ENCODE measurements at places on chromosomes 5 and 9. TPM values are rescaled to one million over a fixed set of nuclear protein-coding genes. Genes with fewer than 3 reads are reported as not detected.

GRCh38 chr5:56737002-56737621 is 78.2 kb upstream of the MAP3K1 start:
- no peaks in the 10 kb centered on the region for H3K36me3 ChIP-seq
- no peak overlapping the region for H3K27ac ChIP-seq
- no peak for DNase-seq
- H3K27me3 ChIP-seq, result no peaks in the 10 kb centered on the region

DNA sequence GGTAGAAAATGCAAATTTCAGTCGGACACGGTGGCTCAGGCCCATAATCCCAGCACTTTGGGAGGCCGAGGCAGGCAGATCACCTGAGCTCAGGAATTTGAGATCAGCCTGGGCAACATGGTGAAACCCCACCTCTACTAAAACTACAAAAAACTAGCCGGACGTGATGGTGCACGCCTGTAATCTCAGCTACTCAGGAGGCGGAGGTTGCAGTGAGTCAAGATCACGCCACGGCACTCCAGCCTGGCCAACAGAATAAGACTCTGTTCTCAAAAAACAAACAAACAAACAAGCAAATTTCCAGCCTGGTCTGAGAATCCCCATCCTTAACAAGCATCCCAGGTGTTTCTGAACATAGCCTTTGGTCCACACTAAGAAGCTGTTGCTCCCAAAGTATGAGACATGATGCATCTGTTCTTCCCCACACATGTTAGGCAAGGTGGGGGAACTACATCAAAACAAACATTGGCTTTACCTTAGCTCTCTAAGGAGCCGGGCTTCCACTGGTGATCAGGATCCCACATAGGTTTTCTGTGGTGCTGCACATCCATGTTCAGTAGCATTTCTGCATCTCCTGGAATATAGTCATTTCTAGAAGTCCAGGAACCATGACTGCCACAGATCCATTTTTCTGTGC is 92.5 kb upstream of the DMRT1 start:
- no peaks in the 10 kb centered on the region for H3K27me3 ChIP-seq
- H3K27ac ChIP-seq, result no peak overlapping the region
- peaks cover 50% of the 10 kb centered on the region for H3K36me3 ChIP-seq
- no peak overlapping the region for H3K4me3 ChIP-seq

DNA sequence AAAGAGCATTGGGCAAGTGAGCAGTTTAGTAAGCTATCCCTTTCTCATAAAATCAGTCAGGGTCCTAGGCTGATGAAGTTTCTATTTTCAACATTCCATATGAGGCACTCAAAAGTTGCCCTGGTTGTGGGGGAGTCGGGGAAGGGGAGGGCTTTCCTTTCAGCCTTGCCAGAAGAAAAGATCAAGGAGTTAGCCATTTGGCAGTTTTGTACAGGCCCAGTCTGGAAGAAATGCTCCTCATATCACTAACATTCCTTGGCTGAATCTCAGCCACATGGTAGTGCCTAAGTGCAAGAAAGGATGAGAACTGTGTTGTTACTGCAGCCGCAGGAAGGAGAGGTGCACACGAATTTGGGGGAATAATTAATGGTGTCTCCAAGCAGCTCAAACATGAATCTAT is 60.8 kb downstream of the ZNF474 start:
- H3K27me3 ChIP-seq, result no peaks in the 10 kb centered on the region
- H3K27ac ChIP-seq, result no peak overlapping the region
- peaks cover 5% of the 10 kb centered on the region for H3K4me1 ChIP-seq
- H3K36me3 ChIP-seq, result no peaks in the 10 kb centered on the region
- no peak for DNase-seq
- H3K4me3 ChIP-seq, result no peak overlapping the region

DNA sequence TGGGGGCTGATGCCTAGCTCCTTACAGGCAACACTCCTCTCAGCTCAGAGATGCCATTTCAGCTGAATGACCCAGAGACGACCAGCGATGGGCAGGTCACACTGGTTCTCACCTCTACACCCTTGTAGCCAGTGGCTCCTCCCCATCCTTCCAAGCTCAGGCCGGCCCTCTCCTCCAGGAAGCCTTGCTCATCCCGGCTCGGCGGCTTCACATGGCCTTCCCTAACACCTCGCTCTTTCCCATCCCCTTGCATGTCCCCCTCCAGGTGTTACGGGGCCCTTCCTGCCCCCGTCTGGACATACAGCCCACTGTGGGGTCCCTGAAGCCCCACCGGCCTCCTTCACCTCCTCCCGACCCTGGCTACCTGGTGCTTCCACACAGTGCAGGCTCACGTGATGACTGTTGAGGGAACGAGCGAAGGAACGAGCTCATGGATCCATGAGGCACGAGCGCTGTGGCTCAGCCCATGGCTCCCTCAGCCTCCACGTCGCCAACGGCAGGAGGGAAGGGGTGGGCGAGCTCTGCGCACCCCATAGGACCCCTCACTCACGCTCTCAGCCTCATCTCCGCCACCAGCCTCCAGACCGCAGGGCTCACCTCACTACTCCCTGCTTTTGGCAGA is 45.7 kb downstream of the SARDH start:
- H3K27ac ChIP-seq, result no peak overlapping the region
- peaks cover 6% of the 10 kb centered on the region for H3K36me3 ChIP-seq
- H3K4me3 ChIP-seq, result no peak overlapping the region
- peaks cover 73% of the 10 kb centered on the region for H3K27me3 ChIP-seq
- H3K4me1 ChIP-seq, result no peaks in the 10 kb centered on the region

DNA sequence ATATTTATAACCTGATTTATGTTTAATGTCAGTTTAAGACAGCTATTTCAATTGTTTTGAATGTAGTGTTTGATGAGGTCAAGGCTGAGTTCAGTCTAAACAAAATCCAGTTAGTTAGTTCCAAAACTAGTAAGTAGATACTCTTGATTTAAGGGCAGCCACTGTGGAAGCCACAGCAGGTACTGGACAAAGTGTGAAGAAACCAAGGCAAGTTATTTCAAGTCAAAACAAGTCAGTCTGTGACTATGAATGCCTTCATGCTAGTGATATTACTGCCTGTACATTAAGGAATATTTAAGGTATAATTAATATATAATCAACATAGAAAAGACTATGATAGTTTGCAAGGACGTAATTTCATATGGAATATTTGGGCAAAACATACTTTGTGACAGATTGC is 362.3 kb downstream of the DMRTA1 start:
- DNase-seq, result no peak
- no peaks in the 10 kb centered on the region for H3K27me3 ChIP-seq
- H3K4me1 ChIP-seq, result no peaks in the 10 kb centered on the region
- H3K4me3 ChIP-seq, result no peak overlapping the region
- no peaks in the 10 kb centered on the region for H3K36me3 ChIP-seq

DNA sequence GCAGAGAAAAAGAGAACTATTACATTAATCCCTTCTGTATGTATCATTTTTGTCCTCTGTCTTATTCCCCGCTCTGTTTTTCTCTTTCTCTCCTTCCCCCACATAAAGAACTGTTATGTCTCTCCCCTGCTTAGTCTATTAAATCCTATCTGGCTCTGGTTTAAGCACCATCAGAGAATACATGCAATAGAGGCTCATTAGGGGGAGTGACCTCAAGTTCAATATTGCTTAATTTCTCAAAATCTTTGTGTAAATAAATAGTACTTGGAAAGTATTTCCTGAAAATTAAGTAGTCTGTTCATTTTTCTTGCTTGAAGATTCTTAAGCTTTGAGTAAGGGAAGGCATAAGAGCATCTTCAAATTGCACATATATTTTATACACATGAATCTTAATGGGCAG is 41.2 kb upstream of the FAM174A start:
- no peak for DNase-seq
- H3K27me3 ChIP-seq, result no peaks in the 10 kb centered on the region
- H3K4me1 ChIP-seq, result peaks cover 9% of the 10 kb centered on the region
- H3K4me3 ChIP-seq, result no peak overlapping the region
- no peak overlapping the region for H3K27ac ChIP-seq

- no peaks in the 10 kb centered on the region for H3K36me3 ChIP-seq
- no peak overlapping the region for H3K4me3 ChIP-seq
- H3K27ac ChIP-seq, result no peak overlapping the region
- DNase-seq, result no peak
Measured at GRCh38 chr5:71751422-71751821, 32.3 kb downstream of the CARTPT start.

- no peaks in the 10 kb centered on the region for H3K27me3 ChIP-seq
- DNase-seq, result peak; percentile 95
- H3K4me3 ChIP-seq, result peak overlapping the region; percentile 93
- H3K27ac ChIP-seq, result peak overlapping the region; percentile 82
- H3K4me1 ChIP-seq, result peaks cover 29% of the 10 kb centered on the region
- H3K36me3 ChIP-seq, result peaks cover 29% of the 10 kb centered on the region
Measured at GRCh38 chr9:129751841-129752801, 721 bp downstream of the PTGES start.

DNA sequence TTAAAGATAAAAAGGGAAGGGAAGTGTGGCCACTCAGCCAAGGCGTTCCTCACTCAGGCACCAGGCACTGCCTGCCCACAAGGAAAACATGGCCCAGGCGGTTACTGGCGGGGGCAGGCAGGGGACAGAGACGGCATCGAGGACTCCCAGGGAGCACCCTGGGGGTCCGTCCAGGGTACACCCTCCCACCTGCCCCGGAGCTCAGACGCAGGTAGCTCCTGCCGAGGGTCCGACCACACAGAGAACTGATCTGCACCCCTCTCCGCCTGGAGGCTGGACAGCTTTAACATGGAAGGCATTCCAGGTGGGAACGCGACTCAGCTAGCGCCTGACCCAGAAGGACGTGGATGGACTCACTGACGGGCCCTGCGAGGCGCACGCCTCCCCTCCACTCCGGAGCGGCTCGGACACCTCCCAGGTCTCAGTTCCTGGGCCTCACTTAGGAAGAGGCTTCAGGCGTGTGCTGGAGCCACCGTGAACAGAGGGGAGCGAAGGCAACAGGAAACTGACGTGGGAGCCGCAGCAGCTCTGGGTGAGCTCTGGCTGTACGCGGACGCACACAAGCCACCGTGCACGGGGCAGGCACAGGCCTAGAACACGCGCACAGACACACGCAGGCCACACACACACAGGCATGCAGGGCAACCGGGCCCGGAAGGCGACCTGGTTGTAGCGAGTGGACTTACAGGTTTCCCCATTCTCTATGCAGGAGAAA is 47.5 kb downstream of the NKD2 start:
- no peak for DNase-seq
- no peaks in the 10 kb centered on the region for H3K4me1 ChIP-seq
- H3K27ac ChIP-seq, result no peak overlapping the region
- no peaks in the 10 kb centered on the region for H3K36me3 ChIP-seq

GRCh38 chr5:54753034-54753433 is 232.4 kb downstream of the ESM1 start:
- H3K27ac ChIP-seq, result no peak overlapping the region
- no peaks in the 10 kb centered on the region for H3K36me3 ChIP-seq
- no peak overlapping the region for H3K4me3 ChIP-seq
- H3K4me1 ChIP-seq, result no peaks in the 10 kb centered on the region

- peaks cover 24% of the 10 kb centered on the region for H3K36me3 ChIP-seq
- no peak for DNase-seq
- H3K4me1 ChIP-seq, result peaks cover 24% of the 10 kb centered on the region
- H3K4me3 ChIP-seq, result no peak overlapping the region
- no peak overlapping the region for H3K27ac ChIP-seq
Measured at GRCh38 chr5:32044434-32044833, 129.7 kb downstream of the GOLPH3 start.

GRCh38 chr5:39270225-39270848 is 51.0 kb upstream of the FYB1 start:
- DNase-seq, result no peak
- no peaks in the 10 kb centered on the region for H3K36me3 ChIP-seq
- no peak overlapping the region for H3K4me3 ChIP-seq
- no peaks in the 10 kb centered on the region for H3K27me3 ChIP-seq
- no peak overlapping the region for H3K27ac ChIP-seq

DNA sequence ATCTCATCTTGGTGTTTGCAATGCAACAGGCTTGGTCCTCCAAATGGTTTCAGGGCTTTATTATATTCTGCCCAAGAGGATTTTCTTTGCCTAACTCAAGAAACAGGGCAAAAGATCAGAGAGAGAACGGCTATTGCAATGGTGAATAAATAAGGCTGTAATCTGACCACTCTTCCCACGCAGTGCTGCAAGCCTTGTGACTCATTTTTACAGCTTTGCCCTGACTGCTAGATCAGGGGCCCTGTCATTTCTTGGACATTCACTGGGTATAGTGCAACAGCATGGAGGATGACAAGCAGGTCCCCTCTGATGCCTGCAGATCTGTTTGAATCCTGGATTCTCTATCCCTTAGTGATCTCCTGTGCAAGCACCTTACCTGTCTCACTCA is 459.1 kb downstream of the EBF1 start:
- no peak overlapping the region for H3K4me3 ChIP-seq
- H3K27me3 ChIP-seq, result no peaks in the 10 kb centered on the region
- H3K27ac ChIP-seq, result no peak overlapping the region
- peaks cover 12% of the 10 kb centered on the region for H3K4me1 ChIP-seq
- DNase-seq, result peak; percentile 87

GRCh38 chr9:68427216-68427977 is 71.0 kb downstream of the PGM5 start:
- no peak for DNase-seq
- H3K27ac ChIP-seq, result no peak overlapping the region
- H3K4me1 ChIP-seq, result no peaks in the 10 kb centered on the region

DNA sequence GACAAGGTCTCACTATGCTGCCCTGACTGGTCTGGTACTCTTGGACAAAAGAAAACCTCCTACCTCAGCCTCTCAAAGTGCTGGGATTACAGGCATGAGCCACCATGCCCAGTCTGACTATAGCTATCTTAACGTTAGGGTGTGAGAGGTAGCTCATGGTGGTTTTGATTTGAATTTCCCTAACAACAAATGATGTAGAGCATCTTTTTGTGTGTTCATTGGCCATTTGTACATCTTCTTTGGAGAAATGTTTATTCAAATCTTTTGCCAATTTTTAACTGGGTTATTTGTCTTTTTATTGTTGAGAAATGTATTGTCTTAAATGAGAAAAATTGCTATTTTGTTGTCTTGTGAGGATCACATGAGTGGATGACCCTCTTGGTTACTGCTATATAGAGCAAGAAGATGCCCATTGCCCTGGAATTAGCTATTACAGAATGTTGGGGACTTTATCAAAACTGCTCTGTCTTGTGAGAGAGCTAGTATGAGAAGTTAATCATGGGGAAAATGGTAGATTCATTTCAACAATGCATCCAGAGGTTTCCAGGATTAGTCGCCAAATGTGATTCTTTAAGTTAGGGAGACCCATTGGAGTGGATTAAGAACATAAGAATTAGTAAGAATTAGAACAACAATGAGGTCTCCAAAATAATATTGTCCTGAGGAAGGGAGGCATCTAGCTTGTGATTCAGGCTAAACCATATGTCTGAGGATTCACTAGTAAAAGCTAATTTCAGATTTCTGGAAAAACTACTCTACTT is 124.3 kb upstream of the MOCS2 start:
- no peaks in the 10 kb centered on the region for H3K27me3 ChIP-seq
- no peak overlapping the region for H3K27ac ChIP-seq
- H3K4me1 ChIP-seq, result no peaks in the 10 kb centered on the region
- no peak overlapping the region for H3K4me3 ChIP-seq
- H3K36me3 ChIP-seq, result no peaks in the 10 kb centered on the region

The PCSK5 gene
- not detected for total RNA-seq

The CCL27 gene
- total RNA-seq, result 0.49 TPM

The PTGR1 gene
- 27.8 TPM for total RNA-seq

The GOLM1 gene
- total RNA-seq, result 32.7 TPM

The OLFML2A gene
- total RNA-seq, result 0.25 TPM

The PDZD2 gene
- 22.6 TPM for total RNA-seq

The BSPRY gene
- total RNA-seq, result 0.17 TPM

The IL5 gene
- not detected for total RNA-seq

The RAI14 gene
- 47.9 TPM for total RNA-seq

The SPATA6L gene
- 5.5 TPM for total RNA-seq

The PDGFRB gene
- total RNA-seq, result 0.07 TPM

The SMC5 gene
- total RNA-seq, result 31.9 TPM
